ENCODE measurements at places on chromosomes 6 and 20.

DNA sequence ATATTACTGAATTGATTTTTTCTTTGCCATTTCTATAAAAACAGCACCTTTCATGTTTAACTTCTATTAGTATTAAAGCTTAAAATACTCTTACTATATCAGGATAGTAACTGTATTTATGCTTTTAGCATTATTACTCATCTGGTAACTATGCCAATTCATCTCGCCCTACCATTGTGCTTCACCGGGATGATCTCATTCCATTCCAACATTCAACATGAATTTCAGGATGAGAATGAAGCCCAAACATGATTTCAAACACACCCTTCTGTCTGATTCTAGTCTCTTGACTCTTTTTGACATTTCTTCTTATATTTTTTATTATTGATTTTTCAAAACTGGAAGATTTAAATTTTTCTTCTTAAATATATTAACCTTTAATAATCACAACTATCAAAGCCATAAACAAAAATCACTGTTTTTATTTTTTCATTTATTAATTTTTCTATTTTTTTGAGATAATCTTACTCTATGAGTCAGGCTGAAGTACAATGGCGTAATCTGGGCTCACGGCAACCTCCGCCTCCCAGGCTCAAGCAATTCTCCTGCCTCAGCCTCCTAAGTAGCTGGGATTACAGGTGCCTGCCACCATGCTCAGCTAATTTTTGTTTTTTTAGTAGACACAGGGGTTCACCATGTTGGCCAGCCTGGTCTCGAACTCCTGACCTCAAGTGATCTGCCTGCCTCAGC lies 46.7 kb downstream of the GJA1 start:
- no peak for DNase-seq

DNA sequence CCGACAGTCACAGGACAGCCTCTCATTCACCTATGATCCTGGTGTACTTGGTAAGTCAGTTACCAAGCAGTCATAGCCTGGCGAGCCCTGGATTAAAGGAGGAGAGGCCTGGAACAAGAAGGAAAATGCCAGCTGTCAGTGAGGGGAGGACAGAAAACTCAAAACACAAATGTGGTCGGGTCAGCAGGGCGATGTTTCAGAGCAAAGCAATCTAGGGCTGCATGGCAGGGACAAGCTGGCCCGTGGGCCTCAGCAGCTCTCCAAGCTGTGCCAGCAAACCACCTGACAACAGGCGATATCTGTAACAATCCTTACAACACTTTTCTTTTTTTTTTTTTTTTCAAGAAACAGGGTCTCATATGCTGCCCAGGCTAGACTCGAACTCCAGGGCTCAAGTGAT lies 40.3 kb downstream of the MGME1 start:
- DNase-seq: no peak

DNA sequence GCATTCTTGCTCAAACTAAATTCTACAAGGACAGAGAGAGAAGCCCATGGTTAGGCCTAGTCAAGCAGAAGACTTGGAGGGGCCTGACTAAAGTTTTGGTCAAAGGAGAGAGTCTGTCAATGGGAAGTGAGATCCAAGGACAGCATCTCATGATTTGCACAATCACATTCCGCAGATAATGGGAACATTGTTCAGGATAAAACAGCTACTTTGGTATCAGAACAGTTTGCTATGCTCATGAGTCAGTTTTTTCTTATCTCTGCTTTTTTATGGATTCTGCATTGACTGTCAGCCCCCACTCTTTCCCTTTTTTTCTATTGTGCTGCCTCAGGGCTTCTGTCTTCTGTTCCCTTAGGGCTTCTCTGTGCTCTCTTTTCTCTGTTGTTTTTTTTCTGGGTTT lies 28.6 kb downstream of the AKAP7 start:
- DNase-seq: no peak

GRCh38 chr6:42165016-42165415 lies 8.1 kb upstream of the GUCA1A start:
- DNase-seq: no peak

GRCh38 chr6:27911956-27912446 lies at the start of gene OR2B2:
Gene OR2B2, minus strand, starts transcription at chr6:27912396. Its CDS starts 77 bp downstream, at chr6:27912319.
- DNase-seq: no peak

DNA sequence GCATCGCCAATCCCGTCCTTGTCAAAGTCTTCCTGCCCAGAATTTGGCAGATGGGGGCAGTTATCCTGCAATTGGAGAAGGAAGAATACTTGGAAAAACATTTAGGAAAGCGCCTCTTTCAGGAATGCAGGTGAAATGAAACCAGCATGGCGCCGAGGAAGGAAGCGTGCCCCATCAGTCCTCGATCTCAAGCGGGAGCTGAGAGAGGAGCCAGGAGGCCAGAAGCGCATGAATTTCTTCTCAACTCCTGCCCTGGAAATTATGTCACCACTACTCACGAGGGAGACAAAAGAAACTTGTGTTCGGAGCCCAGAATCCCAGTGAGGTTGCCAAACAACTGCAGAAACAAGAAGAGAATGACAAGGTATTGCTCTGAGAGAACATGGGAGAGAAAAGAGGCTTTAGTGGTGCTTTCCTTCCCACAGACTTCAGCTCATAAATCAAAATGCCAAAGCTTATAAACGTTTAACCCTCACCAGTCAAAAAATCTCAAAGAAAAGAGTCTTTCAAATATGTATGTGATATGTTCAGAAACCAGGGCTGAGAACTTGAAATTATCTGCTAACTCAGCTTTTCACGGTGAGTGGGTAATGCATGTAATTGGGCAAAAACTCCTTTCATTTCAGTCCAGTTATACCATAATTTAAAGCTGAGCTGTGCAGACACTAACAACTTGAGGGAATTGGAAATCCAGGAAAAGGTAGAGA lies 23.9 kb downstream of the THBS2 start:
- DNase-seq: no peak

GRCh38 chr20:10648651-10649050 lies 25.1 kb downstream of the JAG1 start:
- no peak for DNase-seq

DNA sequence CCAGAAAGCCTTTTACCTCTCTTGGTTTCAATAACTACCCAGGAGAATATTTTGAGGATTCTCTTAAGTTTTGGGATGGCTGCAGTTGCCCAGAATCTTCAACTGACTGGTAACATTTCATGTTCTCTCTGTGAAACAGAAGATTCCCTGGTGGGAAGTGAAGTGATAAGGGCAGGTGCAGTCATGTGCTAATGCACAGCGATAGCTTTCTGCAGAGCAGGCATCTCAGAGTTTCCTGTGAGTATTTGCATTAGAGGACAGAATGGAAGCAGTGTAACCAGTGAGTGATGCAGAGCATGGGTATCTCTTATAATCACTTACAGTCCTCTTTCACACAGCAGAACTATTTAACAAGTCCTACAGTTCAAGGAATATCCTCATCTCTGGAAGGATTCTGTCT lies 76.1 kb downstream of the HCRTR2 start:
- DNase-seq: no peak

DNA sequence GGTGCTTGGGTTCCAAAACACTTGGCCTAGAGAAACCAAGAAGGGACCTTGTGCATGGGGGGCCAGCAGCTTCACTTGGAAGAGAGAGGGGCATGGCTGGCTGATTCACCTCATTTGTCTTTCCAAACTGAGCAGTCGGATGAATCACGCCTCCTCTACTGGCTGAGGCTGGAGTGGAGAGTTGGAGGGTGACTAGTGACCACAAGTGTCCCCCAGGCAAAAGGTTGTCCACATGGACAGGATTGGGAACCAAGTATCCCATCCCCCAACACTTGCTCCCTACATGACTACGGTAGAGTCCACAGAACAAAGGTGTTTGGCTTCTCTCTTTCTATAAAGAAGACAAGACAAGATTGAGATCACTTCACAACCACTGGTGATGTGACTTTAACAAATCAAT lies 875.6 kb downstream of the QKI start:
- DNase-seq: no peak

GRCh38 chr20:40843251-40843650 lies 154.2 kb upstream of the MAFB start:
- no peak for DNase-seq

DNA sequence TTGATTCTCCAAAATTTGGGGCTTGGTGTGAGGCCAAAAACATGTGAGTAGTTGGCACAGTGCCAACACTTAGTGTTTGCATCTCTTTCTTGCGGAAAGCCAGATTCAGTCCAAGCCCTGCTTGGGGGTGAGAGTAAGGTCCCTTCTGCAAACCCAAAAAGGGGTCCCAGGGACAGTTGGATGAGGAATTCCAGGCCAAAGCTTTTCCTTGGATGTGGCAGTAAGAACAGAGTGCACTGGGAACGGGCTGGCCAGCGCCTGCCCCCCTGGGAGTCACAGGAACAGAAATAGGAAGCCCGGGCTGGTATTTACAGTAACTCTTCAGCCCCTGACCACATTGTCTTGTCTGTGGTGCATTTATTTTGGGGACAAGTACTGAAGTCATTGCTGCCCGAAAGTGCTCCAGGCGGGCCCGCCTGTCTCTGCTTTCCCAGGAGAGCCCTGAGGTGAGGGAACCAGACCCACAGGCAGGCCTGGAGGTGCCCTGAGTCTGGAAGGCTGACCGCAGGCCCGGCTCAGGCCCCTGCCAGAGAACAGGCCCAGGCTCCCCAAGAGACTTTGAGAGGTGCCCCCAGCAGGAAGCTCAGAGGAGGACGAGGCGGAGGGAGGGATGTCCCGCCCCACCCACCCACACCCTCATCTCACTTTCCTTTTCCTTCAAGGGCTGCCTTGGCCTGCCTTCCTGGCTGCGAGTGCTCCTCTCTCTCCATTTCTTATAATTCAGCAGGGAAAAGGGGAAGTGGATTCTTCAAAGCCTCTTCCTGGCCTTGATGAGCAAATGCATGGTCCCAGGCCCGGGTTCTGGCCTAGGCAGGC lies 218.4 kb downstream of the MAFB start:
- DNase-seq: no peak

- DNase-seq: no peak
Observed at GRCh38 chr6:19535351-19535750, 301.8 kb upstream of the ID4 start.

GRCh38 chr20:35226884-35227681 lies 593 bp downstream of the MMP24 start:
- DNase-seq: no peak

DNA sequence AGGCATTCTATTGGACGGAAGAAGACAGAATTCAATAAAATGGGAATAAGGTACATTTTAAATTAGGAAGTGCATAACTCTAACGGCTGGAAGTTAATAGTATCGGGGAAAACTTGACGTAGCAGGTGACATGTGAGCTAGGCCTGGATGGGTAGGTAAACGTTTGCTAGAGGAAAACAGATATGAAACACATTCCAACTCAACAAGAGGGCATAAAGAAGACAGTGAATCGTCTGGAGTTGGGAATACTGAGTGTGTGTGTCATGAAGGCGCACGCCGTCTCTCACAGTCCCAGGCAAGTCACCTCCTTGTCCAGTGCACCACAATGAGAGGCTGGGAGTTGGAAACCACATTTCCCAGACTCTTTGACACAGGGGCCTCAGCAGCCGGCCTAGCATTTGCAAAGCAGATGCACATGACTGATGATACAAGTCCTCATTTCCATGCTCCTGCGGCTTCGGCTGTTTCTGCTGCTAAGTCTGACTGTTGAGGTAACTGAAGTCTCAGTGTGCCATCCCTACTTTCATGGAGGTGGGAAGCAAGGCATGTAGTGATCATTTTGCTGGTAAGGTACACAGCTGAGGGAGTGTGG lies 16.5 kb upstream of the NHSL1 start:
- no peak for DNase-seq

- DNase-seq: no peak
Observed at GRCh38 chr6:69422475-69422874, 374.3 kb downstream of the LMBRD1 start.

DNA sequence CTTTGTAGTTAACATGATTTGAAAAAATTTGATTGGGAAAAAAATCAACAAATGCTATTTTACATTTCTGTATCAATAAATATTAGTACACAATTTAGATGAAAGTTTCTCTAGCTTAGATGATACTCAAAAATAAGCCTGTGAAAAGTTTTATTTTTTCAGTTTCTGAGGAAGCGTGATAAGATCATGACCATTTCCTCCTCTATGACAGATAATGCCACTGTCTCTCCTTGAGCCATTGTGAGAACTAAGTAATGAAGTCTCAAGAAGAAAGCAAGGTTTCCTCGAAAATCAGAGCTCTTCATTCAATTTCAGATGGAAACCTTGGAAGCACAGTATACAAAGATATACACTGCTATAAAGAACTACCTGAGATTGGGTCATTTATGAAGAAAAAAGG lies 395.0 kb downstream of the HDGFL1 start:
- DNase-seq: no peak

GRCh38 chr6:40328386-40328985 lies 258.7 kb downstream of the LRFN2 start:
- no peak for DNase-seq

- DNase-seq: no peak
Observed at GRCh38 chr6:144683216-144684070, 398.3 kb downstream of the UTRN start.
